CD4-positive, alpha-beta memory T cell (primary cell): ENCODE measurements at places on chromosomes 5 and 9. TPM values are rescaled to one million over a fixed set of nuclear protein-coding genes. Genes with fewer than 3 reads are reported as not detected.

- no peak for DNase-seq
Measured at GRCh38 chr5:148342371-148343045, 7.1 kb downstream of the SPINK9 start.

DNA sequence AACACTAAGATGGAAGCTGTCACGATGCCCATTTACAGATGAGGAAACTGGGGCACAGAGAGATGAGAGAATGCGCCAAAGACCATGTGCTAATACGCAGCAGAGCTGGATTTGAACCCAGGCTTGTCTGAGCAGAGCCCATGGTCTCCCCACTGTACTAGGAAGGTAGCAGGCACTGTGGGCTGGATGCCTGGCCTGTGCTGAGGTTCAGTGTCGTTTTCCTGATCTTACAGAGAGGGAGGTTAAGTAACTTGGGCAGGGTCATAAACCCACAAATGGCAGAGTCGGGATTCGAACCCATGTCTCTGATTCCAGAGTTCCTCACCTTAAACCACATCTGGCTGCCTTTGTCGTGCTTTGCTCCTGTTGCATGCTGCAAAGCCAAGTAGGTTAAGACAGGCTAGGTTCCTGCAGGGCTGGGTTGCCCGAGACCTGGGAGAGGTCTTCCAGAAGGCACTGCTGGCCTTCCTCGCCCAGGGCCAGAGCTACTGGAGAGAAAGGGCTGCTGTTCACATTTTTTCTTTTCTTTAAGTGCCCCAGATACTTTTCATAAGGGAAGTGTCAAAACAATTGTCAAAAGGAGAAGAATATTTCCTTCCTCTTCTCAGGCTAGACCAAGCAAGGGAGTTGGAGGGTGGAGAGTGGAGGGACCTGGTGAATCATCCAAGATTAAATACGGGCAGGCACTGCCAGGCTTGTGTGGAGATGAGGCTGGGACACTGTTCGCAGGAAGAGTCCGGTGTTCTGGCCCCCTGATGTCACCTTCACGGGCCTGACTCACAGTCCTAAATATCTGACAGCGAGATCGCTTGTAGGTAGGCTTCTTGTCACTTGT, 3.2 kb downstream of the NEK6 start:
- no peak for DNase-seq

The ACOT12 gene
- total RNA-seq: not detected

GRCh38 chr5:126366199-126366560, 57.0 kb upstream of the GRAMD2B start:
- DNase-seq: no peak

The TMEFF1 gene
- not detected for total RNA-seq

- DNase-seq: no peak
Measured at GRCh38 chr5:135145985-135146384, 112.0 kb upstream of the PITX1 start.

- DNase-seq: no peak
Measured at GRCh38 chr9:127283917-127284497, 19.4 kb downstream of the GARNL3 start.

GRCh38 chr5:7610531-7611177, 214.7 kb downstream of the ADCY2 start:
- no peak for DNase-seq

GRCh38 chr5:178114325-178115135, 1.2 kb downstream of the N4BP3 start:
- DNase-seq: peak; percentile 73

The MOB3B gene
- total RNA-seq: 0.53 TPM

DNA sequence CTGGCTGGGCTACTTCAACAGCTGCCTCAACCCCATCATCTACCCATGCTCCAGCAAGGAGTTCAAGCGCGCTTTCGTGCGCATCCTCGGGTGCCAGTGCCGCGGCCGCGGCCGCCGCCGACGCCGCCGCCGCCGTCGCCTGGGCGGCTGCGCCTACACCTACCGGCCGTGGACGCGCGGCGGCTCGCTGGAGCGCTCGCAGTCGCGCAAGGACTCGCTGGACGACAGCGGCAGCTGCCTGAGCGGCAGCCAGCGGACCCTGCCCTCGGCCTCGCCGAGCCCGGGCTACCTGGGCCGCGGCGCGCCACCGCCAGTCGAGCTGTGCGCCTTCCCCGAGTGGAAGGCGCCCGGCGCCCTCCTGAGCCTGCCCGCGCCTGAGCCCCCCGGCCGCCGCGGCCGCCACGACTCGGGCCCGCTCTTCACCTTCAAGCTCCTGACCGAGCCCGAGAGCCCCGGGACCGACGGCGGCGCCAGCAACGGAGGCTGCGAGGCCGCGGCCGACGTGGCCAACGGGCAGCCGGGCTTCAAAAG, 36.9 kb upstream of the TTC1 start:
- DNase-seq: no peak

The AGPAT2 gene
- 6.9 TPM for total RNA-seq

- no peak for DNase-seq
Measured at GRCh38 chr5:61673007-61673735, 341.1 kb downstream of the ZSWIM6 start.

The MLANA gene
- total RNA-seq: not detected

- DNase-seq: no peak
Measured at GRCh38 chr5:107470295-107470582, 200.5 kb downstream of the EFNA5 start.

DNA sequence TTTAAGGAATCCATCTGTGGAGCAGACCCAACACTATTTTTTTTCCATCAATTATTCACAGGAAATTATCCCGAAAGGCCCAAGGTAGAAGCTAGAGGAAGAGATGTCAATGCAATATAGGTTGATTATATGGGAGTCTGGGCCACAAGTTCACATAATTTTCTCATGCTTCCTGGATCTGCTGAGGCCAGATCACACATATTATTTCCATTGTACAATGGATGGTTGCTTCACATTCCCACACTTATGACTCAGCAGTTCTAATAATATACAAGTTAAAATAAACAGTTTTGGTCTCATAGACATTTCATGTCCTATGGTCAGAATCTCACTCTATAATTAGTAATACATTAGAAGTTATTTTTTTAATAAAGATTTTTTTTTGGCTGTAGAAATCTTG, 66.0 kb upstream of the PTPRD start:
- DNase-seq: no peak
